CD4-positive, alpha-beta memory T cell (primary cell): ENCODE measurements at places on chromosomes 11 and 22. TPM values are rescaled to one million over a fixed set of nuclear protein-coding genes. Genes with fewer than 3 reads are reported as not detected.
A peak's percentile ranks its signal among the peaks of the same experiment; 100 is the strongest.

The DEFB131B gene
- total RNA-seq: not detected

The DEUP1 gene
- not detected for total RNA-seq

The SORL1 gene
- 610 TPM for total RNA-seq

- DNase-seq: no peak
These were observed 7.6 kb upstream of the KCTD17 start for GRCh38 chr22:37043828-37044538.

GRCh38 chr11:115122274-115122673 lies 381.9 kb downstream of the CADM1 start:
- no peak for DNase-seq

DNA sequence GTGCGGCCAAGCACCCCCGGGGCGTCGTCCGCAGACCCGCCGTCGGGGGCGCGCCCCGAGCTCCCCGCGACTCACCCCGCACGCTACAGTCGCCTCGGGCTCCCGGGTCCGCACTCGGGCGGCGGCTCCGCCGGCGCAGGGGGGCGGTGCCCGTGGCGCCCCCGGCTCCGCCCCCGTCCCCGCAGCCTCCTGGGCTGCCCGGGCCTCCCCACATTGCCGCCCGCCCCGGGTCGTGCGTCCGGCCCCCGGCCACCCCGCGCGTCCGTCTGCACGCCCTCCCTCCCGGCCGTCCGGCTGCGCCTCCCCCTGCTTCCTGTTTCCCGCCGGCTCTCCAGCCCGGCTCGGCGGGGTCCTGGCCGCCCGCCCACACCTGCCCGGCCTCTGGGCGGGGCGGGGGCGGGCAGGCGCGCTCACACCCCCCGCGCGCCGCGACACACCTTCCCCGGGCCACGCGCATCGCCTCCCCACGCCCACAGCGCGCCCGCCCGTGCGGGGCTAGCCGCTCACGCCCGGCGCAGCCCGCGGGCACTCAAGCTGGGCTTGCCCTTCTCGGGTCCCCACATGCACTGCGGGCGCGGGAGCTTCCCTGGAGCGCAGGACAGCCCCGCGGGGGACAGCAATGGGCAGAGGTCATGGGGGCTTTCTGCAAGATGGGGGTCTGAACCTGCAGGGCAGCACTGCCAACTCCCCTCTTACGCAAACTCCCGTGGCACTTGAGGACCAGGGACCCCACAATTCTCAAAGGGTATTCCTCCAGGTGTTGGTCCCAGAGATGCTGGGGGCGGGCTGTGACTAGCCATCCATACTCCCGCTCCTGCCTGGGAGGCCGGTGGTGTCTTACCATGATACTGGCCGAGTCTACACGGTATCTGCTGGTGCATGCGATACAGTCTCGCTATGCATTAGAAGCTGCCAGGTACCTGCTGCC lies at the start of gene CARD10:
Gene CARD10, minus strand, starts transcription at position 148 of the 928 bp plus-strand sequence. CDS start 215 bp downstream, outside the sequence.
- peak; percentile 17 for DNase-seq
